ENCODE measurements at places on chromosomes 3 and 15.

DNA sequence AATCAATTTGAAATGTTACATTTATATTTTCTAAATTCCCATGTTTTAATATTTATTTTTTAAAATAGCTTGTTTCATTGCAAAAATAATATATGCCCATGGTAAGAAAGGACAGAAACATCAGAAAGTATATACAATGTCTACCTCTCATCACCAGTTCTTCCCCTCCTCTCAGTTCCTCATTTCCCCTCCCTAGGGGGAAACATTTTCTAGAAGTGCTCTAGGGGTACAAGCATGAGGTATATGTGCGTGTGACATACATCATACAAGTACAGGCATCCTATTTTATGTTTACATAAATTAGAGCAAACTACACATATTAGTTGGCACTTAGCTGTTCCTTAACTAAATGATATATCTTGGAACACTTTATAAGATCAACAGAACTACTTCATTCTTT is 189.3 kb upstream of the VEPH1 start:
- no peak for DNase-seq

- DNase-seq = no peak
Measured at GRCh38 chr3:188279502-188280335, 125.8 kb downstream of the LPP start.

DNA sequence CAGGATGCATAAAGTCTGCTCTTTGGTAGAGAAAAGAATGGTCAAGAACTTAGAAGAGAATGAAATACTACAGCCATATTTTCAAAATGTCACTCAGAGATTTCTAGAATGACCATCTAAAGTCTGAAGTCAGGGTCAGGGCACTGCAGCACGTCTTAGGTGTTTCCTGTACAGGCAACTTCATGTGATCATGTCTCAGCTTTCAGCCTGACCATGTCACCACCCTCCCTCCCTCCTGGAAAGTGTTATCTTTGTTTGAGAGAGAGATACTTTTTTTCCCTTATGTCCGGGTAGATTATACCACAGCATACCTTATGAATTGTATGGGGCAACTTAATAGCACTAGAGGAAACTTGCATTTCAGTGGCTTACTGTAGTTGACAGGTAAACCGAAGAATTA is 558.0 kb upstream of the TGFBR2 start:
- DNase-seq = no peak

GRCh38 chr3:65619451-65619881 is 419.3 kb downstream of the MAGI1 start:
- no peak for DNase-seq

DNA sequence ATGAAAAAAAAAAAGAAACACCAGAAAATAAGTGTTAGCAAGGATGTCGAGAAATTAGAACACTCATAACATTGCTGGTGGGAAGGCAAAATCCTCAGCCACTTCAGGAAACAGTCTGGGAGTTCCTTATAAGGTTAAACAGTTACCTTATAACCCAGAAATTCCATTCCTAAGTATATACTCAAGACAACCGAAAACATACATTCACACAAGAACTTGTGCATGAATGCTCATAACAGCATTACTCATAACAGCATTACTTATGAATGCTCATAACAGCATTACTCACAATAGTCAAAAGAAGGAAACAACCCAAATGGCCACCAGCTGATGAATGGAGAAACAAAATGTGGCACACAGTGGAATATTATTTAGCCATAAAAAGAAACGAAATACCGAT is 34.8 kb upstream of the DCP1A start:
- no peak for DNase-seq

DNA sequence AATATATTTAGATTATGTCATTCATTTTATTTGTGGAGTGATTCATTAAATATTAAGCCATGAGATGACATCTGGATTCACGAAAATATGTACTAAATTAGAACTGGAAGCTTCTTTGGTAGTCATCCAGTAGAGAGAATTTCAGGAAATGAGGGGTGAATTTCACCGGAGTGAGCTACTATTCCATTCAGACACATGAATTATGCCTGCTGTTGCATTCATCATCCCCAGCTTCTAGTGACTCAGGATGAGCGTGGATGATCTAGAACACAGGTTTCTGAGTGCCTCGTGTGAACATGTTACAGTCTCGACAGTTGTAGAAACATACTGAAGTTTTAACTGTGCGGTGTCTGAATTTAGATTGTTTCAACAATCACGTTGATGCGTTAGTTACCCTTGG is 42.9 kb upstream of the GABRG3 start:
- no peak for DNase-seq

Data from heart left ventricle (tissue), 16 donors.